HFF-Myc (cell line): ENCODE measurements at places on chromosomes 3 and 15.

DNA sequence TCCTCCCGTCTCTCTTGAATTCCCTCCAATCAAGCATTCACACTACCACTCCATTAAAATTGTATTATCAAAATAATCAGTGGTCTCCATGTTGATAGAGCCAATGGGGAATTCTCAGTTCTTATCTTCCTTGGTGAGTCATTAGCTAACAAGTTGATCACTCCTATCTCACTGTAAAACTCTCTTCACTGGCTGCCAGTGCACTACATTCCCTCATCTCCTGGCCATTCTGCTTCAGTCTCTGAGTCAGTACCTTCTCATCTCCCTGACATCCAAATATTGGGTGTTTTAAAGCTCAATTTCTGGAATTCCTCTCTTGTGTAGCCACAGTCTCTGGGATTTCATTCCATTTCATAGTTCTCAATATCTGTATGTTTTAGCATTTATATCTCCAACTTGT lies 175.2 kb downstream of the ALDH1A2 start:
- no peak for DNase-seq

DNA sequence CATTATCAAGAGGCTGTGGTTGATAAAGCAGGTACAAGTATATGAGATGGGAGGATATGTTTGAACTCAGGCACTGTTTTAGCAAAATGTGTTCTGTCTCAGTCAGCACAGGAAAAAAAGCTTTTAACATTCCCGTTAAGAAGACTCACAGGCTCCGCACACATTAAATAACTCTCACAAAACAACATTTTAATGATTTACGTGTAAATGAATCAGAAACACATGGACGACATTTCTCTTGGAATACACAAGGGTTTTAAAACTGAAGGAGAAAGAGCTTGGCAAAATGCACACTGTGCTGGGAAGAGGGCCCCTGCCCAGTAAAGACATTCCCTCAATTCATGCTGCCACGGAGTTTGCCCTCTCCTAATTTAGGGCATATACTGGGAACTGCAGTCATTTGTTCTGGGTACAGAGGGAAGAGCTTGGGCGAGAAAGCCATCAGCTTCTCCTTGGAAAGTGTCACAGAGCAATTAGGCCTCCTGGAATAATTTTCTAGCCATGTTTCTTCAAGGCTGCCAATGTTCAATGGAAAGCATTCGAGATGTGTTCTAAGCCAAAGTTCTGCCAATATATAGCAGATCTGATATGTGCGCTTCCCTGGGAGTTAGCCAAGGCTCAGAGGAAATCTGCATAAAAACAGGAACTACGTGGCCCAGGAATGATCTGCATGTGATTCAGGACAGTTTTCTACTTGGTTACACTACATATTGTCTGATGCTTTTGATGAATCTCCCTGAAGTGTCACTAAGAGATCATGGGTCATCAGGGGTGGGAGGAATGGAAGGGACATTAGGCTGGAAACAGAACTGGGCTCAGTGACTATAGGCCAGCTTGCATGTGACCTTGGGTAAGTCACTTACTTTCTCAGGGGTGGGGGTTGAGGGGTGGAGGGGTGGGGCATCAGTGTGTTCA lies 2.2 kb upstream of the MASP1 start:
- no peak for DNase-seq

DNA sequence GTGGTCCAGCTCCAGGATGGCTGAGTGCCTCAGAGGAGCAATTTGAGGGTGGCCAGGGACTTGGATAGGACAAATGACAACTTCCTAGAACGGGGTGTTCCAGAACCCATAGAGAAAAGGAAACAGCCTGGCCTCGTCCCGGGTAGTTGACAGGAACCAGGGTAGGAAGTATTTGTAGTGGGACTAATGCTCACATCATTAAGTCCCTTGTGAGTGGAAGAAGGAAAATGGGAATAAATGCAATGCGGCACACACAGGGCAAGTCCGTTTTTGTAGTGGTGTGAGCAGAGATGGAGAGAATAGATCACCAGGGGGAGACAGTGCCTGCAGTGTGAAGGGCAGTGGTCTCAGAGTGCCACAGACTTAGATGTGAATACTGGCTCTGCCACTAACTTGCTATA lies 19.6 kb downstream of the TIMP4 start:
- no peak for DNase-seq

GRCh38 chr3:141087778-141088130 lies 36.6 kb downstream of the SPSB4 start:
- no peak for DNase-seq

DNA sequence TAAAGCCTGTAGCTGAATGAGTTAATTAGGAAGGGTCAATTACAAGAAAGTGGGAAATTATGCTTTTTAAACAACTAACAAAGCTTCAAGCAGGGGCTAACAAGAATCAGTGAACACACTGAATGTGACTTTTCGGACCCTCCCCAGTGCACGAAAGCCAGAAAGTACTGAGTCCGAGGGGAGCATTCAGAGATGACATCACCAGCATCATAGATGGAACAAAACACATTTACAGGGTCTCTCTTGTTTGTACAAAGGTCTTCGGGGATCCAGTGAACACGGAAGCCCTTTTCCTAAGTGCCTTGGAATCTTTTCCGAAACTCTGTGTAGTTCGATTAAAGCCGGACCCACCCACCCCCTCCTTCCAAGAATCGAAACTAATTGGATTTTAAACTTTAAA lies 829 bp downstream of the DCP1A start:
- DNase-seq: no peak

DNA sequence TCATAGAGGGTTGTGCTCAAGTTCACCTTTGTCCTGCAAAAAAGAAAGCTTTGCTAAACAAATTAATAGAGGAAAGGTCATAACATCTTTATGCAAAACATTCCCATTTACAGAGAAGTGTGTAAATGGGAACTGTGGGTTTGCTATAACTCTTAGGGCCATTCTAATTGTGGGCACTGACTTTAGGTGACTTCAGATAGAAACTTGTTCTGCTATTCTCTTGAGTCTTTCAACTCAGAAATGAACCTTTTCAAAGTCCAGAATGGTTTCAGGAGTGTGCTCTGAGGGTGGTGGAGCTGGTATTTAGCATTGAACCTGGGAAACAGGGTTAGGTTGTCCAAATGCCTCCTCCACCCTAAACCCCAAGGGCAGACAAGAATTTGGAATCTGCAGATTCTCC lies 34.0 kb downstream of the SPTSSB start:
- no peak for DNase-seq

DNA sequence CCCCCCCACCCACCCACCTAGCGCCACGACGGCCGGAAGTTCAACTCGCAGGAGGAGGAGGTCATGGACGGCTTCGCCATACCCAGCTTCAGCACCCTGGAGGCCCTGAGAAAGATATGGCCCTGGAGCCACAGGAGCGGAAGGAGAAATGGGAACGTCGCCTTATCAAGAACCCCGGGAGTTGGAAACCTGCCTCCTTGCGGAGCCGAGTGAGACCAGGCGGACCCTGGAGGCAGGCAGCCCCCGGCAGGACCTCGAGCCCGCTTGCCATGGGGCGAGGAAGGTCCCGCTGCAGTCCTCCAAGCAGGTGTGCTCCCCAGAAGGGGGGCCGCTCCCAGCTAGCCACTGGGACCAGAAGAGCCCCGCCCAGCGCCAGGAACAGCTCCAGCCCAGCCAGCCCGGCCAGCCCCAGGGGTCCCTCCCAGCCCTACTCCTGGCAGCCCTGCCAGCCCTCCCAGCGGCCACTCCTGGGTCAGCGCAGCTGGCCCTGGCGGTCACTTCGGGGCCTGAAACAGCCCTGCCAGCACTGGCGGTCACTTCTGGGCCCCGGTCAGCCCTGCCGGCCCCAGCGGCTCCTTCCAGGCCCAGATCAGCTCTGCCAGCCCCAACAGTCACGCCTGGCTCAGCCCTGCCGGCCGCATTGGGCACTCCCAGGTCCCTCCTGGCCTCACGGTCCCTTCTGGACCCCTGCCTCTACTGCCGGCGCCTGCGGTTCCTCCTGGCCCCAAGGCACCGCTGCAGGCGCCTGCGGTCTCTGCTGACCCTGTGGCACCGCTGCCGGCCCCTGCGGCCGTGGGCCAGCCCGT lies 10.3 kb upstream of the ROPN1B start:
- DNase-seq: no peak

DNA sequence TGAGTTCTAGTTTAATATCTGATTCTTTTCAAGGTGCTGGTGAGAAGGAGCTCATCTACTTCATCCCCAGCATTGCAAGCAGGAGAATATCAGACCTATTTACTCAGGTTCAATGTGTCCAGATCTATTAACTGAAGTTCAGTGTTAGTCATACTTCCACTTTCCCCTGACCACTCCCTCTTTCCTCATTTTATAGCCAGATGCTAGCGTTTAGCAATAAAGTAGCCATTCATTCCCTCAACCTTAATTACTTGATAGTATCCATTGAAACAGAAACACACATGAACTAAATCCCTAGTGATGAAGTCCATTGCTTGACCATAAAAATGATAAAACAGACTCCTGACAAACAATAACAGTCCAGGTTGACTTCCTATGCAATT lies 60.0 kb downstream of the RPL22L1 start:
- peak; percentile 87 for DNase-seq
